ENCODE measurements at places on chromosomes 12 and 14. TPM values are rescaled to one million over a fixed set of nuclear protein-coding genes. Genes with fewer than 3 reads are reported as not detected.

GRCh38 chr12:91256411-91256810 is 73.8 kb upstream of the DCN start:
- DNase-seq: no peak

DNA sequence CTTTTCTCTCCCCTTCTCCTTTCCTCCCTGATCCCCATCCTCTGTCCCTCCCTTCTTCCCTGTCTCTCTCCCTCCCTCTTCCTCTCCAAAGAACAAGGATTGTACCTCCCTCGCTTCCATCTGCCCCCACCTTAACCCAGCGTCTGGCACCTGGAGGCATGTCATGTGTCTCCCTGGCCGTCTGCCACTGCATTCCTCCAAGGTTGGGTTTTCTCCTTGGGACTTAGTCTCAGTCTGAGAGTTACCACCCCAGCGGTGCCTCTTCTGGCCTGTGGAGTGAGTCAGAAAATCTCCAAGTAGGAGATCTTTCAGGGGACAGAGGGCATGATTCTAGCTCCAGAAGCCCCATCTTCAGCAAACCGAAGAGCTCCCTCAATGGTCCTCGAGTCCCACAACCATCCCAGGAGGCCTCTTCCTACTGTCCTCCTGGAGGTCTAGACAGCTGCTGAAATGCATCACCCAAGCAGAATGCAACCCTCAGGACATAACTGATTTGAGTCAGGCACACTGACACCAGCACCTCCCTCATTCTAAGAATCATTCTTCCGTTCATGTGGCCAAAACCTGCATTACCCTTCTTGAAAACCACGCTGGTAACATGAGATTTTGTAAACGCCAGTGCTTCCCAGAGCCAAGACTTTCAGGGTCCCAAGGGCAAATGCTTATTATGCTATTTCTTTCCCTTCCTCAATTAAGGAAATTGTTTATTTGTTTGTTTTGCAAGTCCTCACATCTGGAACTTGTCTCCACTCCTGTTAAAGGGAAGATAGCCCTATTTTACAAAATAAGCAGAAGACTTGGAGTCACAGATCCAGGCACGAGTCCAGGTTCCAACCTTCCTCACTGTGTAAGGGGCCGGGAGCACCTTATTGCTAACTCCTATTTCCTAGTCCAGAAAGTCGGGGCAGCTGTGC is 463.2 kb downstream of the BCL11B start:
- no peak for DNase-seq

DNA sequence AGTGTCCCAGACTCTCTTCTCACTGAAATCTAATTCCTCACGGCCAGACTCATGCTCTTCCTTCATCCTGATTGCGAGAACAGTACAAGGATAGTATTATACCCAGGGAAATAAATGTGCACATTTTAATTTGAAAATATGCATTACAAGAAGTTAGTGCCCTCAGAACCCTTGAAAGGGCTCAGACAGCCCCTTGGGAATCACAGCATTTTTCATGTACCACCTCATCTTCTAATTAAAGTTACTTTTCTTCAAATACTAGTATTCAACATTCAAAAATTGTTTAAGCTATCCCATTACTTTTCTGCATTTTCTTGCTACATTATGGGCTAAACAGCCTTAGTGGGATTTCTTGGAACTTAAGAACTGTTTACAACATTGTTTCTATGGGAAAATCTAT is 1.7 kb upstream of the APPL2 start:
- DNase-seq: no peak

DNA sequence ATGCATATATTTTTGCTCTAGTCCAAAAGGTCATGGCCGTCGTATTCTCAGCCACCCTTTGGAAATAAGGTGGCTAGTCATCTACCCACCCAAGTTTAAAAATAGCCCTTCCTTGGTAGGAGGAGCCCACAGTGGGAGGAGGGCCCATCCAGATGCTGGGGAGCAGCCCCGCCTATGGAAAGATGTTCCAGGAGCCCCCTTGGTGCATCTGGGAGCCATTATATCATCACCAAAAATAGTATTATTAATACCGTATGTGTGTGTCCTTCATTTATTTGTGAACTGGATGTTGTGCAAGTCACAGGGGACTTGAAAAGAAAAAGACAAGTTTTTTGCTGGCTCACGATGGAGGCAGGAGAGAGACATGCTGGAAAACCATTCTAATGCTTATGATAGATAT is 34.0 kb downstream of the EMP1 start:
- no peak for DNase-seq

DNA sequence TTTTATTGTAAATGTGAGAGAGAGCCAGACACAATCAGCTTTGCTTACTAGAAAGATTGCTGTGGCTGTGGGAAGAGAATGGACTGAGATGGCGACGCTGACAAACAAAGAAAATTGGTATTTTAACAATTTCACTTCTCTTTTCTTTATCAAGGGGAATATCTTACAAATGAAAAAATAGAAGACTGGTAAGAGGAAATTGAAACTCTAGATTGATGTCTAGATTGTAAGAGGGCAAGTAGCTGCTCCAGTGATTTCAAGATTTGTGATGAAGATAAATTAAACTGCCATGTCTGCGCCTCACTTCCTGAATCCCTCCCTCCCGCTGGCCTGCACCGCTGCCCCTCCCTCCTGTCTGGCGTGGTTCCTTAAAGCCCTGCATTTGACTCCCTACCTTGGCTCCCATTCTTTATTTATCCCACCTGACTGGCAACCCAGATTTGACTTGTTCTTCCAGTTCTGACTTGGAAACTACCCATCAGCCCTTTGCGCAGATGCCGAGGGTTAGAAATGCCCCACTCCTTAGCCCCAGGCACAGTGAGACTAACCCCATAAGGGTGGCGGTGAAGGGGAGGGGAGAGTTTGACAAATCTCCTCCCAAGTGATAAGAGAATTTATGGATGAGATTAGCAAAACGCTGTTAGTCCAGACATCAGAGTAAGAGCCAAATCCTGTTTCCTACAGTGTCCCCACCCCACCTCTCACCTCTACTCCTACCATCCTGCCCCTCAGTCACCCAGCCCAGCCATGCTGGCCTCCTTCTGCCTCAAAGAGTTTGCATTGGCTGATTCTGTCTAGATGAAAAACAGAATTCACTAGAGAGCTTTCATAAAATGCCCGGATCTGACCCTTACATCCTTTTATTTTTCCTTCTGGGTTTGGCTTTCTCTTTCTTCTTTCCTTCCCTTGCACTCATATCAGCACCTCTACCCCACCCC is 125.3 kb upstream of the ATF7IP start:
- no peak for DNase-seq

DNA sequence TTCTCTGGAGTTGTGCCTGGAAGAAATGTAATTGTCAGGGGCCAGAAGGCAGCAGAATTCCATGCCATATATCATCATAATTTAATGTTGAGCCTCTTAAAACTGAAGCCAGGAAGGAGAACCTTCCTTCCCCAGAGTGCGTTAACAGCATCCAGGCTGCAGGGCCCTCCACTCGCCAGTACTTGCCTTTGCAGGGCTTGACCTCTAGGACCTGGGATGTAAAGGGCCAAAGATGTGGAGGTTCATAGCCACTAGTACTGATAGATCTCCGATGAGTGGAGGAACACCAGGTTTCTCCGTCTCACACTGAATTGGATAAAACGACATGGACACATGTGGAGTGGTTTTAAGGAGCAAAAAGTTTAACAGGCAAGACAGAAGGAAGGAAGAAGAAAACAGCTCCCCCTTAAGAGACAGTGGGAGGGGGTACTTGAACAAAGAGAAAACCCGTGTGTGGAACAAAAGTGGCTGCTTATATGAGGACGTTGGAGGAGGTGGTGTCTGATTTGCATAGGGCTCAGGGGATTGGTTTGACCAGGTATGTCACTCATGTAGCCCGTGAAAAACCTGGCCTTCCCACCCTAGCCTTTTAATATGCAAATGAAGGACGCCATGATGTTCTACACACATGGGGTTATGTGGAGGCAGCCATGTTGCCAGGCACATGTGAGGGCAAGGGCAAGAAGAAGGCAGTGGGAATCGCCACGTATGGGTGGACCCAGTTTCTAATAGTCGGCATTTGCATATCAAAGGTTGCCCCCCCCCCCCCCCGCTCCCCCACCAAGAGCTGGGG is 38.8 kb upstream of the WSCD2 start:
- no peak for DNase-seq

RFX4 gene
- not detected for polyA plus RNA-seq

GRCh38 chr12:46260124-46260912 is 8.5 kb downstream of the SLC38A1 start:
- no peak for DNase-seq

VDR gene
- polyA plus RNA-seq: 1.4 TPM

GRCh38 chr12:54292083-54292930 is 8.5 kb downstream of the NFE2 start:
- no peak for DNase-seq

ZBTB1 gene
- polyA plus RNA-seq: 49.7 TPM

DNA sequence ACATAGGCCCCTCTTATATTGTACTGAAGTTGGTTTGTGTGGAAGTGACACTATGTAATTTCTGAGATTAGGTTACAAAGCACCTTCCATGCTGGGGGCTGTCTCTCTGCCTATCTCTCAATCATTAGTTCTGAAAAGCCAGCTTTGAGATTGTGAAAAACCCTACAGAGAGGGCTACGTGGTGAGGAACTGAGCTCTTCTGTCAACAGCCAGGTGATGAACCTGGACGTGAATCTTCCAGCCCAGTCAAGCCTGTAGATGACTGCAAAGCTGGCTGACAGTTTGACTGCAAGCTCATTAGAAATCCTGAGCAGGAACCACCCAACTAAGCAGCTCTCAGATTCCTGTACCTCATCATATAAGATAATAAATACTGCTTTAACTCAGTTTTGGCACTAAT is 36.3 kb upstream of the BBS10 start:
- DNase-seq: no peak

Measured in naive thymus-derived CD4-positive, alpha-beta T cell (primary cell).